ENCODE measurements at places on chromosomes 2 and 18.

DNA sequence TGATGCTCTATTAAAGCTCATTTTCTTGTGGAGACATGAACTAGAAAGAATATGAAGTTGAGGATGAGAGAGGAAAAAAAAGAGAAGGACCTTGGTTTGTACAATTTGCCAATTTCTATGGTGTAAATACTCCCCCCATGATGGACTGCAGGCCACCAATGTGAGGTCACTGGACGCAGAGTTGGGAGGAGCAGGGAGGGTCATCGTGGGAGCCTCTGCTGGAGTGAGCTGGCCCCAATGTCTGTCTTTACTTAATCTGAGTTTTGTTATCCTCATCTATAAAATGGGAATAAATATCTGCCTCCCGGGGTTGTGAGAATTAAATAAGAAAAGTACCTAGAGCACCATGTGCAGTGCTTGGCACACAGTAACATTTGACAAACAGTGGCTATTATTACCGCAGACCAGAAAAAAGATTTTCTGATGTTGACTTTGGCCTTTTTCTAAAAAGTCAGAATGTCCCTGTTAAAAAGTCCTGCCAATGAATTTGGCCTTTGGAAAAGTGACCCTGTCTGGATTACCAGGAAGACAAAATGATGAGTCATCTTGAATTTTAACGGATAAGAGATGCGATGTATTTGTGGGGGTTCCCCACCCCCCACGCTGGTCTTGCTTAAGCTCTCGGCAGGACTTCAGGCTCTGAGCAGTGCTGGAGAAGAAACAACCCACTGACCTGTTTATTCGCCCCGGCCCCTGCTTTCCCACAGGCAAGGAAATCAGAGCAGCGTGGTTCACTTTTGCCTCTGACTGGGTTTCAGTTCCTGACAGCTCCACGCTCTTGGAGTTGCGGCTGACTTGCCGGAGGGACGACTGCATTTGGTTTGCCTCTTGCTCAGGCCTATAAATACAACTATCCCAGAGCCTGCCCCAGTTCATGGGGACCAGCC lies 50.3 kb upstream of the FOSL2 start:
- DNase-seq = no peak
- H3K27ac ChIP-seq = no peak overlapping the region
- peaks cover 6% of the 10 kb centered on the region for H3K36me3 ChIP-seq
- H3K4me1 ChIP-seq = no peaks in the 10 kb centered on the region
- peaks cover under 1% of the 10 kb centered on the region for H3K27me3 ChIP-seq

GRCh38 chr2:17912266-17912691 lies 33.8 kb downstream of the KCNS3 start:
- H3K36me3 ChIP-seq = no peaks in the 10 kb centered on the region
- H3K4me1 ChIP-seq = peaks cover 7% of the 10 kb centered on the region
- peak; percentile 26 for DNase-seq

GRCh38 chr2:2567776-2568175 lies 236.7 kb upstream of the MYT1L start:
- H3K4me3 ChIP-seq = no peak overlapping the region
- DNase-seq = no peak
- H3K27me3 ChIP-seq = peaks cover 4% of the 10 kb centered on the region
- no peaks in the 10 kb centered on the region for H3K4me1 ChIP-seq
- H3K27ac ChIP-seq = no peak overlapping the region

DNA sequence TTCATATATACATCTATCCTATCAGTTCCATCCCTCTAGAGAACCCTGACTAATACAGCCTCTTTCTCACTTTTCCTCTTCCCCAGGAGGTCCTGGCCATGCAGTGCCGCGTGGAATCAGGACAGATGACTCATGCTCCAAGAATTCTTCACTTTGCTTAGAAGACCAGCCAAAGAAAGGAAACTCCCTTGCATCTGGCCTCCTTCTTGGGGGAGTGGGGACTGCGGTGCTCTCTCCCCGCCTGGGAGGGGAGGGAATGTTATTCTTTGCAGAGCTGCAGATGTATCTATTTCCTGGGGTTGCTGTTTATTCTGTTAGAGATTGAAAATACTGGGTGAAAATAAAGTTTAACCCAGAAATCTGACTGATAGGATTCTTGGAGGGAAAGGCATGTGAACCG lies 111.5 kb upstream of the SH3BP4 start:
- no peak overlapping the region for H3K27ac ChIP-seq
- no peak for DNase-seq
- H3K27me3 ChIP-seq = peaks cover 18% of the 10 kb centered on the region
- no peaks in the 10 kb centered on the region for H3K4me1 ChIP-seq

GRCh38 chr2:145273840-145274239 lies 753.9 kb upstream of the ZEB2 start:
- no peaks in the 10 kb centered on the region for H3K27me3 ChIP-seq
- H3K4me3 ChIP-seq = no peak overlapping the region
- peaks cover 3% of the 10 kb centered on the region for H3K36me3 ChIP-seq
- no peak overlapping the region for H3K27ac ChIP-seq
- no peak for DNase-seq

- DNase-seq = no peak
- no peaks in the 10 kb centered on the region for H3K4me1 ChIP-seq
- no peak overlapping the region for H3K27ac ChIP-seq
- no peak overlapping the region for H3K4me3 ChIP-seq
- H3K27me3 ChIP-seq = no peaks in the 10 kb centered on the region
Measured at GRCh38 chr2:157789933-157790511, 86.1 kb downstream of the ACVR1 start.

- no peaks in the 10 kb centered on the region for H3K27me3 ChIP-seq
- peak overlapping the region; percentile 91 for H3K4me3 ChIP-seq
Measured at GRCh38 chr2:127810156-127810618, 784 bp downstream of the WDR33 start.

DNA sequence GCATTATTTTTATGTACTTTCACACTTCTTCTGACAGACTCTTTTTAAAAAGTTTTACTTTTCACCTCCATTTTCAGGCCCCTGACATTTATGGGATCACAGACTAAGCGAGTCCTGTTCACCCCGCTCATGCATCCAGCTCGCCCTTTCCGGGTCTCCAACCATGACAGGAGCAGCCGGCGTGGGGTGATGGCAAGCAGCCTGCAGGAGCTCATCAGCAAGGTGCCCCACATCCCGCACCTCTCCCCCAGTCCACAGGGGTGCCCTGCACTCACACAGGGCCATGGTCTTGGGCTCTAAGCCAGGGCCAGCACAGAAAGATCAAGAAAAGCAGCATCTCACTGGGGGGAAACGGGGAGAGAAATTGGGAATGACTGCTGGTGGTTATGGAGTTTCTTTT lies 8.6 kb downstream of the CIDEA start:
- DNase-seq = no peak
- H3K27me3 ChIP-seq = peaks cover 8% of the 10 kb centered on the region
- no peak overlapping the region for H3K4me3 ChIP-seq
- H3K36me3 ChIP-seq = no peaks in the 10 kb centered on the region
- no peaks in the 10 kb centered on the region for H3K4me1 ChIP-seq
- no peak overlapping the region for H3K27ac ChIP-seq

DNA sequence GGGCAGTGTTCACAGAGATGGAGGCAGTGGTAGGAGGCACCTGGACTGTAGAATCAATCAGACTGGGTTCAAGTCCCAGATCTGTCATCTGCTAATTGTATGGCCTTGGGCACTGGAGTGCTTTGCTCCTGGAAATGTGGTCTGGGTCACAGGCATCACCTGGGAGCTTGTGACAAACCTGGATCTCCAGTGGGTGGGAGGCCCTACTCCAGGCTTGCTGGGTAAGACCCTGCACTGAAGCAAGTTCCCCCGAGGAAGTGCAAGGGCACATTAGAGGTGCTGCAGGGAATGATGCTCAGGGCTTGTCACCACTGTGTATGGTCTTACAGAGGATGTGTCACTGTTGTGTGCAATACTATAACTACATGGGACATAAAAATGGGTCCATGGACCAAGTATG lies 220.5 kb upstream of the ID2 start:
- H3K4me1 ChIP-seq = peaks cover 6% of the 10 kb centered on the region
- H3K27ac ChIP-seq = no peak overlapping the region
- no peak for DNase-seq
- H3K36me3 ChIP-seq = no peaks in the 10 kb centered on the region
- H3K27me3 ChIP-seq = peaks cover 27% of the 10 kb centered on the region
- H3K4me3 ChIP-seq = no peak overlapping the region
